ENCODE measurements at places on chromosomes 2 and 18.

- no peak for DNase-seq
Observed at GRCh38 chr2:166944909-166945308, 56.6 kb downstream of the XIRP2 start.

- DNase-seq = no peak
Observed at GRCh38 chr2:165645930-165646831, 147.9 kb downstream of the GALNT3 start.

DNA sequence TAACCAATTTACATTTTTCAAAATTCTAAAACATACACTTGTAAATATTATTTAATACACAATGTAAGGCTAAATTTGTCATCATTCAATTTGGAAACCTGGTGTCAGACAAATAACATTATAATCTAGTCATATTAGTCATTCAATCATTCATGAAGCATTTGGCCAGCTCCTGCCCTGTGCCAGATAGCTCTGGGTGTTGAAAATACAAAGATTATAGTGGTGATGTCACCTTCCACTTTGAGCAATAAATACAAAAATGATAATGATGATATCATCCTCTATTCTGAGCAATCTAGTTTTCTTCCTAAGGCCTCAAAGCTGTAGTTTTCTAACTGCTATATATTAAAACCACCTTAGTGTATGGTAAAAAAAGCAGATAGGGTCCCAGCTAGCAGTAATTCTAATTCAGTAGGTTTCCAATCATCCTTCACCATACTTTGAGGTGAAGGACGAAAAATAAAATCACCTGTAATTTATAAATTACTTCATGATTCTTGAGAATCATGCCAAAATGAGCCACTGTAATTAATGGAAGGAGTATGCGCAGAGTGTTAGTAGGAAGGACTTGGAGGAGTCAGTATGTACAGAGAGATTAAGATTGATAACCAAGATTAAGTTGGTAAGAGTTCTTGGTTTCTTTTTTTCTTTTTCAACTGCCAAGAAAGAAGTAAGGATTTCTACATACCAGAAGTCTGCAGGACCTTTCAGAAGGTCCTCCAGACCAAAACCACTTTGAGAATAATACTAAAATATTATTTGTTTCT, 23.2 kb downstream of the MEMO1 start:
- DNase-seq = no peak

DNA sequence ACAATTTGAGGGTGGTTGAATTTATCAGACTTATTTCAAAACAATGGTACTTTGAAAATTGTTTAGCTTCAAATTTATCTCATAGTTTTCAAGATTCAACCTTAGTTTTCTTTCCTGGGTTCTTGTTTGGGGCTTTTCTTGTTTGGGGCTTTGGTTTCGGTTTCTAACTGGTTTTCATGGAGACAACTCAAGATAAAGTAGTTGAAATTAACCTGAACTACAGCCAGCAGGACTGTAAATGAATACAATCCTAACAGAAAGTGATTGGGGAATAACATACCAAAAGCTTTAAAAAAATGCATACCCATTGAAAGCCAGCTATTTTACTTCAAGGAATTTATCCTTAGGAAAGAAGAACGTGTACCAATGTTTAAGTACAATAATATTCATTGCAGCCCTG, 133.5 kb upstream of the SLC14A2 start:
- DNase-seq = no peak

DNA sequence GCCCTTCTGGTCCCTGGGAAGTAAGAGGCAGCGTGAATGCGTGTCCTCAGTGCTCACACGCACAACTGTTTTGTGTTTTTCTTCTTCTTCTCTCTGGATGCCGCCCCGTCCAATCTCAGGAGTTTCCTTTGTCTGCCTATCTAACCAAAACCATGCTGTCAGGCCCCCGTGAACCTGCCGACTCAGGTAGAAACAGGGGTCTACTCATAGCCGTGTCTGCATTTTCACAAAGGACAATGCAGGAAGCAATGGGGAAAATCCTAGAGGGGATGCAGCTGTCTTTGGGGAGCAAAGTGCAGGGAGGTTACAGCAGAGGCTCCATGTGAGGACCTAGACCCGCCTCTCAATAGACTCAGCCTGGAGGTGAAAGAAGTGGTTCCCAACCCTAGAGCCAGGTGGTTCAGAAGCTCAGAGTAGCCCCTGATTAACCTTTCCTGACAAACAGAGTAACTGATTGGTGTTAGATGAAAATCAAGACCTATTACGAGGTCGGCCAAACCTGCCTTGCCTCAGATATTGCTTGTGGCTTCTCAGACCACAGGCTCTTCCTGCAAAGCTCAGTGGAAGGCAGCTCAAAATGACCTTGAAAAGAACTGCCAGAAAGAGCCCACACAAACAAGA, 49.3 kb downstream of the CD226 start:
- no peak for DNase-seq

DNA sequence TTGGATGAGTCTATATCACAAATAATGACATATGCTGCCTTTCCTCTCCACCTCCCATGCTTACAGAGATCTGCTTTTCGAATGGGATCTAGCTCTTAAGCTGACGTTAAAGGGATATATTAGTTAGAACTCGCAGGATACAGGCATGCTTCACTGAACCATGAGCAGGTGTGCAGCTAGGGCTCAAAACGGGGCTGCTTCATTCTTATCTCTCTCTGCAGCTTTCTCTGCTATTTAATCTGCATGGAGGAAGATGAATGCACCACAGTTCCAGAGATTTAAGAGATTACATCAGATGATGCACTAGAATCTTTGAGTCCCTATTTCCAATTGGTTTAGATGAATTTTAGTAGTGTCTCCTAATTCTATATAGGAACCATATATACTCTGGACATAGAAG, 327.0 kb downstream of the RAD51AP2 start:
- no peak for DNase-seq

All from activated CD4-positive, alpha-beta T cell treated with anti-CD3 and anti-CD28 coated beads, Interleukin-2, amount 50 U/mL, for 24 hours (primary cell).